Endodermal cell (in vitro differentiated cells): ENCODE measurements at places on chromosomes 3 and 15.

DNA sequence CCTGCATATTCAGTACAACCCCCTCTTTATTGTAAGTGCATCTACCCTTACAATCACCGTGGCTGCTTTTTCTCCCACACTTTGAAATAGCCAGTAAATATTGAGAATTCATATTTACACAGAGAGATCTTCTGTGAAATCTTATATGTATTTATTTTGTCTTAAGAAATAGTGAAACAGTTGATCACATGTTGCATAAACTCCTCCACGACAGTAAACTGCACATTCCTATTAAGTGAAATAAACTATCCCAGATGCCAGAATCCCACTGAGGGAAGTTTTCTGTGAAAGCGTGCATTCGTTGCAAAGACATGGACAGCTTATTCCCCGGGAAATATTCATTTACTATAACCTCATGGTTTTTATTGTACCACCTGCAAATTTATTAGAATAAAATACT lies 796.0 kb downstream of the ROBO2 start:
- no peak for DNase-seq

- no peak for DNase-seq
Observed at GRCh38 chr3:160801386-160802118, 45.5 kb downstream of the PPM1L start.

GRCh38 chr3:60490992-60491391 lies 760.3 kb downstream of the FHIT start:
- no peak for DNase-seq

DNA sequence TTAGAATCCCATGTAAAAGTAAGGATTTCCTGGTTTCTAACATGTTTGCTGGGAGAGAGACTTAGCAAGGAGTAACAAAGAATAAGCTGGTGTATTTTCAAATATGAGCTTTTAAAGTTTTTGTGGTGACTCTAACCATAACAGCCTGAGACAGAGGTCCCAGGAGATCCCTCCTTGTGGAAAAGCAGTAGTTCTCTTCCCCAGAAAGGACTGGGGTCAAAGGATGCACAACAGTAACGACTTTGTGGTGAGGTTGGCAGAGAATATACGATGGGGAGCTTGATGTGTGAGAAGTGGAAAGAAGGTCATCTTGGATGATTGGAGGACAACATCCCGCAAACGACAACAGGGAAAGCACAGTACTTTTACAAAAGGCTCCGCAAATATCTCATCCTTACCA lies 38.2 kb downstream of the ABHD5 start:
- DNase-seq = no peak

DNA sequence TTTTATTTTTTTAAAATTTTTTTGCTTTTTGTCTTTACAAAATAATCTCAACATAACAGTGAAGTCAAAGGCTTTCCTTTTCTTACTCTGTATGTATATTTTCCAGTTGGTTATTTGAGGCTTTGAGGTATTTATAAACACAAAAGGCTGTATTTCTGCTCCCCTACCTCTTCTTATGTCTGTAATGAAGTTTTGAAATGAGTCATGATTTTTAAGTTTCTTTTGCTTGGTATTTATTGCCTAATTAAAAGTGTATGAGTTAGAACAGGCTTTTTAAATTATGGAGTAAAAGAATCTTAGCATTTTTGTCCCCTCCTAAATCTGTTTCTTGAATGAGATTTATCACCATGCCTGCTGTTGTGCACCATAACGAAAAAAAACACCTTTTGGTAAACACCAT lies 66.0 kb downstream of the DCUN1D1 start:
- DNase-seq = no peak

- DNase-seq = peak; percentile 76
Observed at GRCh38 chr3:5568451-5568850, 380.9 kb downstream of the EDEM1 start.

DNA sequence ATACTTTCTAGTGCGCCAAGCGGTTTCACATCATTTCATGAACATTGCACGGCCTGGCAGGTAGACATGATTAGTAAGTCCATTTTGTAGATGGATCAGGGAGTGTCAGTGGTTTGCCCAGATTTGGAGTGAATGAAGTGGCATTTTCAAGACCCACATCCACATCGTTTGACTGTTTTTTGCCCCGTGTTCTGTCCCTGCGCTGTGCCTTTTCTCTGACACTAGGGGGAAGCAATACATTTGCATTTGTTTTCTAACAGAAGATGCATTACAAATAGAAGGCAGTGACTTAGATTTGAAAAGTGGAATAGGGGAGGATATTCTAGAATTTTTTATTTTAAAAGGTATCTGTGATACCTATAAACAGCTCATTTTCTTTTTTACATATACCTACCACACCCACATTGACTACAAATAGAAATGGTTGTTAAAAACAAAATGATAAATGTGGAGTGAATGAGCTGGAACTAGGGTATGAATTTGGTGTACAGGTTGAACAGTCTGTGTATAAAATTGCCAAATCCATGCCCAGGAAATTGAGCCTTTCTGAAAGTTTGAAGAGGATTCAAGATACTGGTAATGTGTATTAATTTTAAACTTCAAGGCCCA lies 98.0 kb downstream of the USP13 start:
- no peak for DNase-seq

- DNase-seq = no peak
Observed at GRCh38 chr15:69880571-69881301, 217.0 kb downstream of the TLE3 start.

DNA sequence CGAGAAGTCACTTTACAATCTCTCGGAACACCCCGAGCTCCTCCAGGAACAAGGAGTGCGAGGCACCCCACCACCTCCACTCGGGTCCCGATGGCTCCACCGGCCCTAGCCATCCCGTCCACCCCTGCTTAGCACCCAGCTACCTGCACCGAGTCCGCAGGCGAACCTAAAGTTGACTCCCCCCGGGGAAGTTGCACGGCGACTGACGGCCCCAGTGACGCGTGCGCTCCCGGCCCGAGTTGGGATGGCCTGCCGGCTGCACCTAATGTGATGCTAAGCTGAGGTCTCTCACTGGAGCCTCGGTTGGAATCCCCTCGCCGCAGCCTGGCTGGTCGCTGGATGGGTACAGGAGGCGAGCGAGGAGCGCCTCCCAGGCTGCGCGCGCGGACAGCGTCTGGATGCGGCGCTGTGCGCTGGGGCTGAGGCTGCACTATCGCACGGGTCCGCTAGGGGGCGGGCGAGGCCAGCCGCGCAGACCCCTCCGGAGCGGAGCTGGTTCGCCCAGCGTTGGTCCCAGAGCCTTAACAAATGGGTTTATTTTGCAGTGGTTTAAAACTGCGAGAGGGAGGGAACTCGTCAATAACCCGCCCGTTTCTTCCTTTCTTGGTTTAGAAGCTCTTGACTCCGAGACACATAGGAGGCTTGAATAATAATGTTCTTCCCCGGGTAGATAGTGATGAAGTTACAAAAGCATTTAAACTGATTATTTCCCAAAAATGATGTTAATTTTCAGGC lies at the start of gene OXTR:
Gene OXTR (minus strand): TSS at position 526 of the 735 bp plus-strand sequence. CDS start 1,426 bp downstream, outside the sequence.
- DNase-seq = peak; percentile 95

- no peak for DNase-seq
Observed at GRCh38 chr15:89105147-89105546, 16.9 kb downstream of the ABHD2 start.

GRCh38 chr15:66997212-66997611 lies 68.2 kb upstream of the SMAD3 start:
- no peak for DNase-seq

DNA sequence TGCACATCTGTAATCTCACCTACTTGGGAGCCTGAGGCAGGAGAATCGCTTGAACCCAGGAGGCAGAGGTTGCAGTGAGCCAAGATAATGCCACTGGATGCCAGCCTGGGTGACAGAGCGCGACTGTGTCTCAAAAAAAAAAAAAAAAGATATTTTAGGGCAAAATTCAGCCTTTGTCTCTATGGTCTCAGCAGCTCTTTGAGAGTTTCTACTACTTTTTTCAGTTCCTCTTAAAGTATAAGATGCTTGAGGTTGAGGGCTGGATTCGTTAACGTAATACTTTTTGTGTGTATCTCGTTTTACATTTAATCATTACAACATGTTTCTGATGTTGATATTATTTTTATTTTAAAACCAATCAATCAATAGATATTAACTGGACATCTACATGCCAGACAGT lies 381.2 kb upstream of the TBL1XR1 start:
- no peak for DNase-seq

DNA sequence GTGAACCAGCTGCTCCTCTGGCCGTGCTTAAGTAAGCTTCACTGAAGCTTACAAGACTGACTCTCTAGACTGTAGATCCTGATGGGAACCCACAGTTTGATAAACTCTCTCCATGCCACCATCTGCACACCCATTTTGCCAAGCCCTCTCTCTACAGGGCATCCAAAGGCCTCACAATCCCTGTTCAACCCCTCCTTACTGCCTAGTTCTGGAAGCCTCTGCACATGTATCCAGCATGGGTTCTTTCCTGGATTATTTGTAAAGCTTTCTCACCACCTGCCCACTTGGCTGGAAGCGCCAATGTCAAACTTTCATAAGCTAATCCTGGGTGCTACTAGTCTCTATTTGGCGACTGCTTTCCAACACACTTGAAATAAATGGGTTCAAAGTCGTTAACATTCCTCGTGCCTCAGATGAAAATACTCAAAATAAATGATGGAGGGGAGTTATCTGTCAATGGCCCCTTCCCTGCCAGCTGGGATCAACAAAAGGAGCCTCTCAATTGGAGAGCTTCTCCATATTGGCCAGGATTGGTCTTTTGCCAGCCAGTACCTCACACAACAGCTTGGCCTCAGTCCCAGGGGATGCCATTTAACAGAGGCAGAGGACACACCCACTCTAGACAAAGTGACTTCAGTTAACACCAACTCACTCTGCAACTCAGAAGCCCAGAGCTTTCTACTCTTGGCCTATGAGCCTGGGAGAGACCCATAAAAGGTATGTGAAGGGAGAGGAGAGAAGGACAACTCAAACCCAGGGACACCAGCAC lies 48.1 kb downstream of the SH3BP5 start:
- DNase-seq = no peak

DNA sequence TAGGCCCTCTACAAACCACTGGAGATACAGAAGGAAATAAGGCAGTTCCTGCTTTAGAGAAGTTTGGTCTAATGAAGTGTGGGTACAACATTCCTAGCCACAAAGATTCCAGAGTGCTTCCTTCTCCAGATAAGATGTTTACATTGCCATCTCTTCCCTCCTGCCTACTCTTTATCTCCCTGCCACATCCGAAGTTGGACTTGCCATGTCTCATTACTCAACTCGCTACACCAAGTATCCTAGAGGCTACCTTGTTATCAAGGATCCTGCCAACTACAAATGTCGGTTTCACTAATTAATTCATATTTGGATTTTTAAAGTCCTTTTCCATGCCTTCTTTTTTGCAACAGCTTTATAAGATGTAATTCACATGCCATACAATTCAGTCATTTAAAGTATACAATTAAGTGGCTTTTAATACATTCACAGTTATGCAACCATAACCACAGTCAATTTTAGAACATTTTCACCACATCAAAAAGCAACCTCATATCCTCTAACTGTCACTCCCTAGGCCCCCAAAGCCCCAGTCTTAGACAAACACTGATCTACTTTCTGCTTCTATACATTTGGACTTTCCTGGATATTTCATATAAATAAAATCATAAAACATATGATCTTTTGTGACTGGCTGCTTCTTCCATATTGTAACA lies 53.7 kb upstream of the CSTA start:
- DNase-seq = no peak

GRCh38 chr15:97817276-97817890 lies 143.1 kb upstream of the ARRDC4 start:
- no peak for DNase-seq

GRCh38 chr3:66237552-66237951 lies 16.8 kb downstream of the SLC25A26 start:
- DNase-seq = no peak

DNA sequence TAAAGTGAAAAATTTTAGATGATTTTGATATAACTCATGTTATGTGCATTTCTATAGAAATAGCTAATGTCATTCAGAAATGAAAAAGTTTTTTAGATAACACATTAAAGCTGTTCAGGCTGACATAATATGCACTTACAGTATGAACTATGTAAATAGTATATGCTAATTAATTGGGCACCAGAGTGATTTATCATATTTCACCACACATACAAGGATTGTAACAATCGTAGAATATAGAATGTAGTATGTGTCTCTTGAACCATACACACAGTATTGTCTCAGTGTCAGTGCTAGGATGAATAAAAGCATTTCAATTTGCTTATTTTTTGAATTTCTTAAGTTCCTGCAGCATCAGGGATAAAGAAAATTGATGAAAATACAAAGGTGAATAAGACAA lies 710.0 kb downstream of the OTOL1 start:
- no peak for DNase-seq

- no peak for DNase-seq
Observed at GRCh38 chr15:85592148-85592547, 202.6 kb downstream of the KLHL25 start.

DNA sequence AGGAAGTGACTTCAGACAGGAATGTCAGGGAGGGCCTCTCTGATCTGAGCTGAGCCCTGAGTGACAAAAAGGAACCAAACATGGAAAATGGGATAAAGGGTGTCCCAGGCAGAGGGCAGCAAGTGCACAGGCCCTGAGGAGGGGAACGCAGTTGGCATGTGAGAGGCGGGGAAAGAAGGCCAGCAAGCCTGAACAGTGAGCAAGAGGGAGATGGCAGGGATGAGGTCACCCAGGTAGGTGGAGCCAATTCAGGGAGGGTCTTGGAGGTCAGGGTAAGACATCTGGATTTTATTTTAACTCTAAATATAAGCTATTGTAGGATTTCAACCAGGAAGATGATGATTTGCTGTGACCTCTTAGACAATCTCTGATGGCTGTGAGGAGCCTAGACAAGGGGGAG lies 167.7 kb downstream of the LRTM1 start:
- no peak for DNase-seq

DNA sequence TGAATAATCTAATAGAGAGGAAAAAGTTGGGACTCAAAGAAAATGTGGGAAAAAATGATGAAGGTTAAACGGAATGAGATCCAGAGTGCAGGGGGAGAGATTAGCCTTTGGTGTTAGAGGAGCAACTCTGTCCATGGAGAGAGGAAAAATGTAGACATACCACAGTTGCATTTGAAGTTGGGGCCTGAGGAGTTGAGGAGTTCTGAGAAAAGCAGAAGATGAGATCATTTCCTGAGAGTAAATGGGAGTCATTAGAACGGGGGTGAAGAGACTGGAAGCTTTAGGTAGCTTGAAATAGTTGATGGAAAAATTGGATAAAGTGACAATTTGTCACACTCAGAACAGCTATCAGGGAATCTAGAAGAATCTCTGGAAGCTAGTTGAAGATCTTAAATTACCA lies 7.3 kb downstream of the CCR5AS start:
- no peak for DNase-seq

- no peak for DNase-seq
Observed at GRCh38 chr3:116299646-116300081, 145.6 kb downstream of the LSAMP start.

- peak; percentile 78 for DNase-seq
Observed at GRCh38 chr15:81001152-81002008, 657 bp downstream of the TLNRD1 start.

DNA sequence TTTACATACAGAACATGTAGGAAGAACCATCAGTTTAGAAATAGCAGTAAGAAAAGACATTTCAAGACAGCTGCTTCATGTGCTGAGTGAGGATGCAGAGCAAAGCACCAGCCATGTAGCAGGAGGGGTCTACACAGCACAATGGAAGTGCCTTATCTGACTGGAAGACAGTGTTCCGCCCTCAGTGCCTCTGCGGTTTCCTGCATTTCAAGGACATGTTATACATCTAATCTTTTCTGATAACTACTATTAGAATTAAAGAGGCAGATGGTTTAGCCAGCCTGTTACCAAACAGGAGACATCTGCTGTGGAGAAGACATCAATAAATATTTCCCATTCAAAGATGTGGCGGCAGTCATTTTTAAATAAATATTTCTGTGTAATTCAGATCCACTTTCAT lies 10.6 kb downstream of the LSG1 start:
- DNase-seq = no peak

GRCh38 chr15:100781061-100781960 lies 98.3 kb upstream of the ALDH1A3 start:
- DNase-seq = peak; percentile 43
